HCT116 (cell line): ENCODE measurements at places on chromosomes 16 and 17.

DNA sequence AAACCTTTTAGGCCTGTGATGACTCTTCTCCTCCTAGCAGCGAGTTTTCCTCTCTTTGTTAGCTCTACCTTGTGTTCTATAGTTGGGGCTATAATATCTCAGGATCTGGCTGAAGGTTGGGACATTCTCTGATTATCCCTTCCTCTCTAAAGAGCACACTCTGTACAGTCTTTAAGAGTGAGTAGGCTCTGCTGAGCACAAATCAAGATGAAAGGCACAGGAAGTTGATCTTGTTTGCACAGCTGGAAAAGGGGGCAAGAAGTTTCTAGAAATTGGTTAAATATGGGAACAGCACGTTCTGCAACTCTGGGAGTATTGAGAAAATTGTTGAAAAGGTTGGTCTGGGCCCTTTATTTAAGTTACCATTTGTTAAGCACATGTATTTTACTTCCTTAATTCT is 240.9 kb downstream of the CDH11 start:
- no peak for DNase-seq

GRCh38 chr16:89048871-89049422 is 44.7 kb upstream of the ACSF3 start:
- no peak for DNase-seq

GRCh38 chr16:81487301-81487720 is 42.7 kb downstream of the CMIP start:
- no peak for DNase-seq

DNA sequence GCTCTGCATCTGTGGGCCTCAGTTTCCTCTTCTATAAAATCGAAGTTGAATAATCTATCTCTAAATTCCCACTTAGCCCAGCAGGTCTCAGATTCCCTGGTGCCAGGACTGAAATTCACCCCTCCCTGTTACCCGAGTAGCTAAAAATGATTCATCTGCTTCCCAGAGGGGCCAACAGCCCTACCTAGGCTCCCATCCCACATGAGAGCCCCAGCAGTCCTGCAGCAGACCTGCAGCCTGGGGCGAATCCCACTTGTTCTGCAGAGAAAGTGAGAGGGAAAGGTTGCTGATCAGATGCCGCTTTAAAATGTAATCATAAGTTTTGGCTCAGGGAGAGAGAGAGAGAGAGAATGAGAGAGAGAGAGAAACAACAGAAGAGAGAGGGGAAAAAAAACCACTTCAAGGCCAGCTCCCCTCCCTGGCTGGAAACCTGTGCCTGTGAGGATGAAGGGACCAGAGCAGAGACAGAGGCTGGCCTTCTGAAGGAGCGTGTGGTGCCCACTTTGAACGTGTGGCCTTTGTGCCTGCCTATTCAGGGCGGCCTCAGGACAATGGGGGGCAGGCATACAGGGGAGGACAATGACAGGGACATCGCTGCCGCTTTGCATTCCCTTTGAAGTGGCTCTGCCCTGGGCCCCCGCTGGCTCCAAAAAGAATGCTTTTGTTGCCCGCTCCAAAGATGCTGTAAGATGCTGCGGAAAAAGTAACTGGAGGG is 85.2 kb upstream of the NKD1 start:
- DNase-seq, result no peak
